CD8-positive, alpha-beta memory T cell (primary cell): ENCODE measurements at places on chromosomes 7 and 10. TPM values are rescaled to one million over a fixed set of nuclear protein-coding genes. Genes with fewer than 3 reads are reported as not detected.
A peak's percentile ranks its signal among the peaks of the same experiment; 100 is the strongest.

Gene PRTFDC1
- 1.6 TPM for total RNA-seq

Gene PTPRZ1
- not detected for total RNA-seq

Gene EGFR
- not detected for total RNA-seq

Gene UNCX
- total RNA-seq, result not detected

Gene CDH23
- 0.78 TPM for total RNA-seq

Gene NAT16
- not detected for total RNA-seq

Gene ITIH5
- total RNA-seq, result not detected

Gene LRRC4
- 0.51 TPM for total RNA-seq

Gene ADARB2
- not detected for total RNA-seq

Gene INMT
- total RNA-seq, result 0.18 TPM

Gene OR2A7
- total RNA-seq, result 1.7 TPM

Gene CALHM3
- not detected for total RNA-seq

Gene VSTM4
- total RNA-seq, result 0.09 TPM

Gene BAMBI
- 1.7 TPM for total RNA-seq

Gene TDRD1
- total RNA-seq, result 0.16 TPM

Gene HOXA4
- 0.11 TPM for total RNA-seq

Gene TMEM26
- not detected for total RNA-seq

GRCh38 chr10:35356725-35357092 is 20.4 kb downstream of the CCNY start:
- peaks cover 56% of the 10 kb centered on the region for H3K4me1 ChIP-seq
- H3K4me3 ChIP-seq, result no peak overlapping the region
- H3K36me3 ChIP-seq, result no peaks in the 10 kb centered on the region
- no peak for DNase-seq

DNA sequence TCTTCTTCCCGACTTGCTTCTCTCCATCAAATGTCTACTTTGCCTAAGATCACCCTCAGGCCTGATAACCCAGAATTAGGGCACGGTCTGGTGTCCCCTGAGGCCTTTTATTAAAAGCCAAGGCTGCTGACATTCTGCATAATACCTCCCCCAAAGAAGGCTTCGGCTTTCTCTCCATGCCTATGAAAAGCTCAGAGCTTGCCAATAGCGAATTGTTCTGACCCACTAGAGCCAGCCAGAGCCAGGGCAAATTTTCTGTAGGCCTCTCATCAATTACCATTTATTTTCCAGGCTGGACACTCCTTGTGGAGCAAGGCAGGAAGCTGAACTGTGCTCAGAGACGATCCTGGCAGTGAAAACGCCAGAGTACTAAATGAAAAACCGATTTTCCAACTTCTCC is 64.3 kb upstream of the ADRB1 start:
- H3K36me3 ChIP-seq, result no peaks in the 10 kb centered on the region
- DNase-seq, result no peak
- H3K4me1 ChIP-seq, result peaks cover 13% of the 10 kb centered on the region
- no peak overlapping the region for H3K4me3 ChIP-seq
- H3K27ac ChIP-seq, result no peak overlapping the region

DNA sequence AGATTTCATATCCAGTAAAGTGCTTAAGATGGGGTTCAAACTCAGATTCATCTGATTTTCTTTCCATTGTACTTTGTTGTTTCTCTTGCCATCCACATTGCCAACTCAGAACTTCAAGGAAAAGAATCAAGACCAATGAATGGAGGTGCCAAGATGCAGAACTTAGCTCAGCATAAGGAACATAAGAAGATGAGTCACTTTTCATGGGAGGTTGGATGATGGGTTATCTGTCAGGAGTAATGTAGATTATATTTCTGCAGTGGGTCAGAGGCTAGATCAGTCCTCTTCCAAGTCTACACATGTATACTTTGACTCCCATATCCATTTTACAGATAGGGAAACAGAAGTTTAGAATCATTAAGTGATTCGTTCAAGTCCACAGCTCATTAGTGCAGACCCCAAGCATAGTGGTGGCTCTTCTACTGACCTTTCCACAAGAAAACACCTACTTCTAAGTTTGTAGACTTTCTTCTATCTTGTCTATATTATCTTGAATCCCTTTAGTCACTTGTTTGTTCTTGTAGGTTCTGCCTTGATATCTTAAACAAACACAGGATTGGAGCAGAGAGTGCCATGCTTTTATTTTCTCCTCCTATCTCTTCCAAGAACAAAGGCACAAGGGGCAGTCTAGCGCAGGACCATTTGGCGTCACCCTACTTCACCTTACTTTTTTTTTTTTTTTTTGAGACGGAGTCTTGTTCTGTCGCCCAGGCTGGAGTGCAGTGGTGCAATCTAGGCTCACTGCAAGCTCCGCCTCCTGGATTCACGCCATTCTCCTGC is 14.0 kb upstream of the ADD3 start:
- H3K27me3 ChIP-seq, result no peaks in the 10 kb centered on the region
- DNase-seq, result no peak
- H3K4me3 ChIP-seq, result no peak overlapping the region
- no peaks in the 10 kb centered on the region for H3K36me3 ChIP-seq

- H3K36me3 ChIP-seq, result no peaks in the 10 kb centered on the region
- peak overlapping the region; percentile 28 for H3K27ac ChIP-seq
- DNase-seq, result peak; percentile 46
- peaks cover 36% of the 10 kb centered on the region for H3K4me1 ChIP-seq
These were observed 59.8 kb downstream of the COA1 start for GRCh38 chr7:43669286-43670081.

GRCh38 chr10:109982123-109982522 is 25.7 kb upstream of the ADD3 start:
- H3K36me3 ChIP-seq, result no peaks in the 10 kb centered on the region
- DNase-seq, result no peak
- H3K4me3 ChIP-seq, result no peak overlapping the region
- H3K27ac ChIP-seq, result peak overlapping the region; percentile 53
- no peaks in the 10 kb centered on the region for H3K27me3 ChIP-seq

DNA sequence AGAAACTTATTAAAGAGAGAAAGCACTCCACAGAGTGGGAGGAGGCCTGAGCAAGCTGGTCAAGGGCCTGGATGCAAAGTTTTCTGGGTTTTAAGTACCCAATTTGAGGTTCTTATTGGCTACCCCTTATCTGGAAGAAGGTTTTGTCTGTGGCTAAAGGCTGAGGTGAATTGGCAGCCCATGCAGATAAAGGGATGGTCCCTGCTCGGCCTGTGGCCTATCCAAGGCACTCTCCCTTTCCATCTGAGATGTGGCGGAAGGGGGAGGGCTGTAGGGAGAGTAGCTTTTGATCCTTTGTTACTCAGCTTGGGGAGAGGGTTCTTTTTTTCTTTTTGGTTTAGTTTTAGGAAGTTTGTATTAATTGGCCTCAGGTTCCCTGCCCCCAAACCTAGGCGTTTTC is 465.1 kb downstream of the ATRNL1 start:
- no peak overlapping the region for H3K27ac ChIP-seq
- H3K4me3 ChIP-seq, result no peak overlapping the region
- H3K36me3 ChIP-seq, result no peaks in the 10 kb centered on the region
- H3K27me3 ChIP-seq, result no peaks in the 10 kb centered on the region
- DNase-seq, result no peak

GRCh38 chr10:30088178-30088577 is 28.8 kb upstream of the JCAD start:
- H3K4me1 ChIP-seq, result no peaks in the 10 kb centered on the region
- no peaks in the 10 kb centered on the region for H3K36me3 ChIP-seq
- no peak overlapping the region for H3K27ac ChIP-seq
- no peak overlapping the region for H3K4me3 ChIP-seq

GRCh38 chr7:151207804-151208203 is 2.5 kb downstream of the H2BK1 start:
- DNase-seq, result no peak
- H3K36me3 ChIP-seq, result no peaks in the 10 kb centered on the region
- peaks cover 29% of the 10 kb centered on the region for H3K4me1 ChIP-seq
- H3K27me3 ChIP-seq, result peaks cover 2% of the 10 kb centered on the region
- H3K27ac ChIP-seq, result peak overlapping the region; percentile 10

DNA sequence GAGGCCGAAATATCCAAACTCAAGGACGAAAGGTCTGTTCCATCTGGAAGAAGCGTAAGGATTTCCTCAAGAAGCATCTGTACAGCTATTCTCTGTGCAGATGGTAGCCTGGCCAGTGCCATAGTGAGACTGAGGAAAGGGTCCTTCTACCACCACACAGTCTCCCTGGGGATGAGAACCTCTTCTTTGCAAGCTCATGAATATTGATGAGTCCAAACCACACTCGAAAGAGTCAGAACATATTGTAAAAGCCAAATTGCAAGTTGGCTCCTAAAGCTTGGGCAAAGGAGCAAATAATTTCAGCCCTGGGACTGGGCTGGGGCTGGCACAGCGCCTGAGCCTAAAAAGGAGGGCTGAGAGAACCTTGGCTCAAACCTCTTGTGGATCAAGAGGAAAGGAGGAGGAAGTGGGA is 66.1 kb upstream of the PIP4K2A start:
- no peaks in the 10 kb centered on the region for H3K4me1 ChIP-seq
- H3K4me3 ChIP-seq, result no peak overlapping the region
- DNase-seq, result no peak
- no peak overlapping the region for H3K27ac ChIP-seq
- no peaks in the 10 kb centered on the region for H3K27me3 ChIP-seq

DNA sequence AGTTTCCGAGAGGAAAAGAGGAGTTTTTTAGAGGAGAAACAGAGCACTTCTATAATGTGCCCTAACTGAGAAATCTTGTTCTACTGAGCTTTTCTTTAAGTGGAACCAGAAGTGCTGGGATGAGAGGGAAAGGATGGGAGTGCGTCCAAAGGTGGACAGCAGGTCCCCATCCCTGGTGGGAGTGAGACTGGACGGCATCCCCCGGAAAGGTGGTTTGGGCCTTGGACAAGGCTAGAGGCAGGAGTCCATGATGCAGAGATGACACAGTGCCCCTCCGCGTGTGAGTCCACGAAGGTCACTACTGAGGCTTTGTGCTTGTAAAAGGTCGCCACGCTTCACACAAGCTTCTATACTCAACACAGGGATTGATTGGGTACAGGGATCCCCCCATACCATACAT is 6.1 kb upstream of the EN2 start:
- H3K27ac ChIP-seq, result no peak overlapping the region
- no peak for DNase-seq
- no peak overlapping the region for H3K4me3 ChIP-seq
- no peaks in the 10 kb centered on the region for H3K36me3 ChIP-seq
- no peaks in the 10 kb centered on the region for H3K4me1 ChIP-seq

- H3K36me3 ChIP-seq, result no peaks in the 10 kb centered on the region
These were observed 1.5 kb downstream of the UMAD1 start for GRCh38 chr7:7642081-7642480.

GRCh38 chr7:29372351-29373090 is 177.9 kb downstream of the CHN2 start:
- DNase-seq, result no peak
- H3K27me3 ChIP-seq, result no peaks in the 10 kb centered on the region
- H3K4me1 ChIP-seq, result no peaks in the 10 kb centered on the region
- no peak overlapping the region for H3K27ac ChIP-seq

DNA sequence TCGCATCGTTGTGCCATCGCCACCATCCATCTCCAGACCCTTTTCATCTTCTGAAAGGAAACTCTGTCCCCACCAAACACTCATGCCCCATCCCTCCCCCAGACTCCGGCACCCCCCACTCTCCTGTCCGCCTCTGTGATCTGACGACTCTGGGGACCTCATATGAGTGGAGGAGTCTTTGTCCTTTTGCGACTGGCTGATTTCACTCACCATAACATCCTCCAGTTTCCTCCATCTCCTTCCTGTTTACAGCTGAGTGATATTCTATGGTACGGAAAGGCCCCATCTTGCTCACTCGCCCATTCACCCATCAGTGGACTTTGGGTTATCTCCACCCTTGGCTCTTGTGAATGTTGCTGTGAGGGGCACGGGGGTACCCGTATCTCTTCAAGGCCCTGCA is 11.8 kb upstream of the INSIG1 start:
- H3K27me3 ChIP-seq, result no peaks in the 10 kb centered on the region
- no peak for DNase-seq
- H3K4me1 ChIP-seq, result peaks cover 3% of the 10 kb centered on the region
- H3K4me3 ChIP-seq, result no peak overlapping the region
- no peak overlapping the region for H3K27ac ChIP-seq

- no peaks in the 10 kb centered on the region for H3K36me3 ChIP-seq
- H3K4me1 ChIP-seq, result no peaks in the 10 kb centered on the region
- no peak overlapping the region for H3K4me3 ChIP-seq
- DNase-seq, result no peak
- H3K27me3 ChIP-seq, result no peaks in the 10 kb centered on the region
- H3K27ac ChIP-seq, result no peak overlapping the region
These were observed 323.9 kb downstream of the AUTS2 start for GRCh38 chr7:69922026-69922803.

DNA sequence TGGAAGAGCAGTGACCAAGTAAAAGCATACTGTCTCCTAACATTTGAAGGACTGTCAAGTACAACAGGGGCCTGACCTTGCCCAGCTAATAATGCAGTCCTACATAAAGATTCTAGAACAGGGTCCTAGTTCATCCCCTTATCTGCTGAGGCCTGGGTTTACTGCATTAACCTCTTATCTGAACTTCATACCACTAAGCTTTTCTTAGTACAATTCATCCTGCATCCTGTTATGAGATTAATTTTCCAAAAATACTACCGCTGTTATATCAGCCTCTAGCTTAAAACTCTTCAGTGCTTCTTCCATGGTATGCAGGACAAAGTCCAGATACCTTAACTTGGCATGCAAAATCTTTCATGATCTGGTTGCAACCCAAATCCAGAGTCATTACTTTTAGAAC is 72.5 kb downstream of the CHRM2 start:
- DNase-seq, result no peak
- H3K36me3 ChIP-seq, result no peaks in the 10 kb centered on the region
- no peaks in the 10 kb centered on the region for H3K4me1 ChIP-seq
- no peak overlapping the region for H3K27ac ChIP-seq
- no peaks in the 10 kb centered on the region for H3K27me3 ChIP-seq

DNA sequence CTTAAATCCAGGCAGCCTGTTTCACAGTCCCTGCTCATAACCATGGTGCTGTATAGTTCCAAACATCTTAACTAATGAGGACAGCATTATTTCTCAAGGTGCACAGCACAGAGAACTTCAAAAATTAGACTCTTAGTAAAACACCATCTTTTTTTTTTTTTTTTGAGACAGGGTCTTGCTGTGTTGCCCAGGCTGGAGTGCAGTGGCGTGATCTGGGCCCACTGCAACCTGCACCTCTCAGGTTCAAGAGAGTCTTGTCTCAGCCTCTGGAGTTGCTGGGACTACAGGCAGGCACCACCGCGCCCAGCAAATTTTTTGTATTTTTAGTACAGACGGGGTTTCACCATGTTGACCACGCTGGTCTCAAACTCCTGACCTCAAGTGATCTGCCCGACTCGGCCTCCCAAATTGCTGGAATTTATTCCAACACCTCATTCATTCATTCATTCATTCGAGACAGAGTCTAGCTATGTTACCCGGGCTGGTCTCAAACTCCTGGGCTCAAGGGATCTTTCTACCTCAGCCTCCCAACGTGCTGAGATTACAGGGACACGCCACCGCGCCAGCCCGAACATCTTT is 507 bp upstream of the TMEM254 start:
- no peaks in the 10 kb centered on the region for H3K27me3 ChIP-seq
- DNase-seq, result no peak
- H3K36me3 ChIP-seq, result no peaks in the 10 kb centered on the region

- no peak for DNase-seq
- H3K36me3 ChIP-seq, result no peaks in the 10 kb centered on the region
- H3K4me3 ChIP-seq, result no peak overlapping the region
- H3K27ac ChIP-seq, result no peak overlapping the region
- peaks cover 7% of the 10 kb centered on the region for H3K4me1 ChIP-seq
These were observed 141.6 kb downstream of the SND1 start for GRCh38 chr7:127793582-127793981.
